ENCODE measurements at places on chromosomes 7 and 10.
A peak's percentile ranks its signal among the peaks of the same experiment; 100 is the strongest.

- DNase-seq = no peak
Measured at GRCh38 chr10:101403161-101403560, 49.2 kb downstream of the BTRC start.

- DNase-seq = no peak
Measured at GRCh38 chr7:105621617-105622016, 40.3 kb upstream of the EFCAB10 start.

GRCh38 chr10:11225935-11226334, 208.3 kb downstream of the CELF2 start:
- peak; percentile 75 for DNase-seq

GRCh38 chr10:1247598-1248261, 191.5 kb downstream of the WDR37 start:
- DNase-seq = no peak

DNA sequence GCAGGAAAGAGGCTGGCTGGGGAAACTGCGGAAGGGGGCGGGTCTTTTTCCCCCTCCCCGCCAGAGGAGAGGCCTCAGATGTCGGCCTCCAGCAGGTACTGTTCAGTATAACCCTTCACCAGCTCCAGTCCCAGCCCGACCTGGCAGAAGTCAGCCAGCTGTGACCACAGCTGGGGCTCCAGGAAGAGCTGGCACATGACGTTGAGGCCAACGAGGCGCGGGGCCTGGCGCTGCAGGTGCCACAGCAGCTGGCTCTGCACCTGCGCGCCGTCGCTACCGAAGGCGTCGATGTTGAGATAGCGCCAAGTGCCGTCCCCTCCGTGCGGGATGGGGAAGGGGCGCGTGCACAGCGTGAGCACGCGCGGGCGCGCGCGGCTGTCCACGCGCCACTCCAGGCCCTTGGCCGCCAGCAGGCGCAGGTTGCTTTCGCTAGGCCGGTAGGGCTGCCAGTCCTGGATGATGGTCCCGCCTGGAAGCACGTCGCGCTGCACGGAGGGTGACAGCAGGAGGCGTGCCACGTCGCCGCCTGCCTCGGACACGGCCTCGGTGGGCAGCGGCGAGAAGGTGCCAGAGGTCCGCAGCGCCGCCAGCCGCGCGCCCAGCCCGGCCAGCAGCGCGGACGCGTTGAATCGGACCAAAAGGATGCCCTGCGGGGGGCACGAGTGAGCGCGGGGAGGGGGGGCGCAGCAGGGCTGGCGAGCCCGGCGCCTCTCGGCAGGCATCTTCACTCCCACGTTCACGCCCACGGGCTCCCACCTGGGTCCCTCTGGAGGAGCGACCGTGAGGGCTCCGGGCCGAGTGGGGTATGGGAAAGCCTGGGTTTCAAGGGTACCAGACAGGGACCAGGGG, 6.9 kb upstream of the VGF start:
- no peak for DNase-seq

All from activated T-cell treated with anti-CD3 and anti-CD28 coated beads, Interleukin-2, amount 50 U/mL, for 48 hours (primary cell).